ENCODE measurements at places on chromosomes 7 and 10. TPM values are rescaled to one million over a fixed set of nuclear protein-coding genes. Genes with fewer than 3 reads are reported as not detected.

DNA sequence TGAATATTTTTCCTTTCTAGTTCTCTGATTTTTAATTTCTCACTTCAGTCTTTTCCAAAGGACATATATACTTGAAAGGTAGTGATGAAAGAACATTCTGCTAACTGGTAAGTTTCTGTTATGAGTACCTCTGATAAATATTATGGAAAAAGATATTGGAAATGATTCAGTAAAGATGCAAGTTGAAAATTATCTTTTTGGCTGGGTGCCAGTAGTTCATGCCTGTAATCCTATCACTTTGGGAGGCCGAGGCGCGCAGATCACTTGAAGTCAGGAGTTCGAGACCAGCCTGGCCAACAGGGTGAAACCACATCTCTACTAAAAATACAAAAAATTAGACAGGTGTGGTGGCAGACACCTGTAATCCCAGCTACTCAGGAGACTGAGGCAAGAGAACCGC, 62.1 kb downstream of the ANKRD26 start:
- no peak overlapping the region for H3K4me3 ChIP-seq
- H3K27me3 ChIP-seq, result no peaks in the 10 kb centered on the region
- H3K36me3 ChIP-seq, result peaks cover 65% of the 10 kb centered on the region
- no peak overlapping the region for H3K27ac ChIP-seq

DNA sequence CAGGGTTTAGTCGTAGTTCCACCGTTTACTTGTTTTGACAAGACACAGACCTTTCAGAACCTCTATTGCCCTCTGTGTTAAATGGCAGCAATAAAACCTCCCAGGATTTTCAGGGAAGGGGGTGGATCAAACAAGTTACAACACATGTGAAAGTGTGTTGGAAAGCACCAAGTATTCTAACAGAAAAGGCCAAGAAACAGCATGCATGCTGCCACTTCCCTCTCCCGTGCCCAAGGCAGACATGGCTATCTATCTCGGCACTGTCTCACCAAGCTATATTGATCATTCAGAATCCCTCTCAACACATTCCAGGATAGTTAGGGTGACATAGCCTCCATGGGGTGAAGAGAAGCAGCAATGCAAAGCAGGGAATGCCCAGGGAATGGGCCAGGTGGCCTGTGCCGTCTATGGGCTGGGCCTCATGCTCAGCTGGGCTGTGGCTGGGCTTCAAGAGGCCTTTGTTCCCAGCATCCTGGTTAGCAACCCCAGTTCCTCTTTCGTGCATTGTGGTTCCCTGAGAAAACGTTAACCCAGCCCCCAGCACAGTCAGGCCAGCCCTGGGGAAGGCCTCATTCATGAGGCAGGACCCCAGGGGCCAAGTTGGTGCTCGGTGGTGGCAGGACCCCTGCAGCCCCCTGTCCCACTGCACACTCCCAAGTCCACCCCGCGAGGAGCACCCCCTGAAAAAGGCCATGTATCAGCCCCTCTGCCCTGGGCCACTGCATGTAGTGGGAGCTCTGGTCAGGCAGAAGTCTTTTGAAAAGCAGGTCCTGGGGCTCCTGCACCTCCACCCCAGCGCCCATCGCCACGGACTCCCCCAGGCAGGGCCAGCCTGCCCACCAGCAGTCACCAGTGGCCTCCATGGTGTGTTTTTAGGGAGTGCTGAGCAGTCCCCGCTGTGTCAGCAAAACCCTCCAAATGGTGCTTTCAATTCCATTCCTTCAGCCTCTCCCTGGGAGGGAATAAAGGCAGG, 25.5 kb downstream of the VSIR start:
- H3K27ac ChIP-seq, result no peak overlapping the region
- no peaks in the 10 kb centered on the region for H3K27me3 ChIP-seq
- no peaks in the 10 kb centered on the region for H3K4me1 ChIP-seq
- no peak overlapping the region for H3K4me3 ChIP-seq

Gene UCN3
- not detected for total RNA-seq

Gene OPTN
- total RNA-seq, result 23.3 TPM

Gene MSRB2
- total RNA-seq, result 46.0 TPM

DNA sequence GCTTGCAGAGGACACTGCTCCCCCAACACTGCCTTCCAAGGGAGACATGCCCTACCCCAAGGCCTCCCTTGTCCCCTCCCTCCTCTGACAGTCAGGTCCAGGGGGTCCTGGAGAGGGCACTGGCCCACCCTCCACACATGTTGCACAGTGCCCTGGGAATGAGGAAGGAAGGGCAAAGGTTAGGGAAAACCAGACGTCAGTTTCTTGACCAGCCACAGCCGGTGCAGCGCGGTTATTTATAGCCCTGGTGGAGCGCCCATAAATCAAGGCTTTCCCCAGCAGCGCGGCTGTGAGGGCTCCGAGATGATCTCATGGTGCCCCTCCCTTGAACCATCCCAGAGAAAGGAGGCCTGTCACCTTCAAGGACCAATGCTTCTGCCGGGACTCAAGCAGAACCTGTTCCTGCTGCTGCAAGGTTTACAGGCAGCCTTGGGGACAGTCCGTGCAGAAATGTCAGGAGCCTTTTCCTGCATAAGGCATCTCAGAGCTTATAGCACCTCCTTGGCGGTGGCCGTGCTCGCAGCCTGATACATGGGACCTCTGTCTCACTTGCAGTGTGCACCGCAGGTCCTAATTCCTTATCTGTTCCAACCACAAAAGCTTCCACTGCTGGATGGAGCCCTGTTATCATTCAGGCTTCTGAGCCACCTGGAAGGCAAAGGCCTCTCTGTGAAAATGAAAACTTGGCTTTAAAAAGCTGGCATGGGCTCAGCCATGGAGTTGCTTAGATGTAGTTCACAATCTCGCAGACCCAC, 127.3 kb downstream of the LHPP start:
- no peaks in the 10 kb centered on the region for H3K27me3 ChIP-seq
- DNase-seq, result no peak
- H3K4me1 ChIP-seq, result no peaks in the 10 kb centered on the region
- H3K4me3 ChIP-seq, result no peak overlapping the region

Gene ACTL6B
- not detected for total RNA-seq

GRCh38 chr7:133504825-133505224, 251.9 kb downstream of the EXOC4 start:
- H3K4me3 ChIP-seq, result no peak overlapping the region
- peaks cover 4% of the 10 kb centered on the region for H3K4me1 ChIP-seq
- no peaks in the 10 kb centered on the region for H3K36me3 ChIP-seq
- H3K27ac ChIP-seq, result no peak overlapping the region
